ENCODE measurements at places on chromosomes 11 and 22.
A peak's percentile ranks its signal among the peaks of the same experiment; 100 is the strongest.

- no peak for DNase-seq
Observed at GRCh38 chr11:96254087-96254486, 88.9 kb downstream of the MAML2 start.

GRCh38 chr22:45717789-45718188 lies 46.2 kb downstream of the ATXN10 start:
- DNase-seq: peak; percentile 69

DNA sequence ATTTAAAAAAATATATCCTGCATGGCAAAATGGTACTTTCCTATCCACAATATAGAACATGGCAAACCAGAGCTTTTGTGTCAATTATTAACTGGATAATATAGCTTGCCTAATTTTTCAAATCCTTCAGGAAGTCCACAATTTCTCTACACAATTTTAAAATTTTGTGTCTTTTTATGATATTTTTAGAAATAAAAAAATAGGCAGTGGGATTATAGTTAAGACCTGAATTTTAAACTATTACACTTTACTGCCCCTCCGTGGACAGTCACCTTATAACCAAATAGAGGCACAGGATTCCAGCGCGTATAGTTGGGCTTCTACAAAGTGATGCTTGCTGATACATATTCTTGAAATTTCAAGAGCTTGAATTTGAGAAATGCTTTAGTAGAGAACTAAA lies 2.1 kb upstream of the DMC1 start:
- DNase-seq: peak; percentile 80

GRCh38 chr11:43845816-43846215 lies 34.8 kb upstream of the ALKBH3 start:
- DNase-seq: no peak

DNA sequence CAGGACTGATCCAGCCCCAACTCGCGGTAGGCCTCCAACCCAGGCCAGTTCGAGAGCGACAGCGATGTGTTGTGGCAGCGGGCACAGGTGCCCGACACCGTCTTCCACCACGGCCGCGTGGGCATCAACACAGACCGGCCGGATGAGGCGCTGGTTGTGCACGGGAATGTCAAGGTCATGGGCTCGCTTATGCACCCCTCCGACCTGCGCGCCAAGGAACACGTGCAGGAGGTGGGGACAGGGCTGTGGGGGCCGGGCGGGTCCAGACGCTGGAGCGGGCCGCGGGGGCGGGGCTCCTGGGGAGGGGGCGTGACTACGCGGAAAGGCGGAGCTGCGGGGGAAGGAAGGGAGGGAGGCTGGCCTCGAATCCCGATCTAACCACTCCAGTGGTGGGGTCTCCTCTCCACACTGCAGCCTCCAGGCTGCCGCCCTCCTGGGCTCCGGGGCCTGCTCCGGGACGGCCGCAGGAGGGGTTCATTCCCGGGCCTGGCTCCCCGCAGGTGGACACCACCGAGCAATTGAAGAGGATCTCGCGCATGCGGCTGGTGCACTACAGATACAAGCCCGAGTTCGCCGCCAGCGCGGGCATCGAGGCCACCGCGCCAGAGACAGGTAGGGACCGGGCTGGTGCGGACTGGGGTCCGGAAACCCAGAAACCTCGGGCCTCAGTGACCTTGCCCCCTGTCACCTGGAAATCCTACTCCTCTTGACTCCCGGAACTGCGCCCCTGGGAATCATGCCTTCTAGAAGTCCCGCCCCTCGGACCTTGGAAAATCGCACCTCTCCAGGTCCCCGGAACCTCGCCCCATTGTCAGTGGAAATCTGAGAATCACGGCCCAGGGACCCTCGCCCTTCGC lies 14.9 kb downstream of the TMEM258 start:
- no peak for DNase-seq

DNA sequence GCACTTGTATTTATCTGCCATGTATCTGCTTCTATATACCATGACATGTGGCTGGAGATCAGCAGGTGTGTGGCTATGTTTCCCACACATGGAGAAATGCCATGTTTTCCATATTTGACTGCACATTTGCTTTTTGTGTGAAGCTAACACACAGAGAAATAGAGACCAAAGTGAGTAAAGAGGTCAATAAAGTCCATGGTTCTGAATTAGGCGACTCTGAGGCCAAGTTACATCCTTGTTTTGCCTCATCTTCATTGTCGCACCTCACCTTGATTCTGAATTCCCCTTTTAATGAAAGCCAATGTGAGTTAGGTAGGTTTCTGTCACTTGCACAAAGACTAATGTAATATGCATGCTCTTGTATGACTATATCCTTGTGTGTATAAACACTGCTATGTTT lies 194.1 kb downstream of the INSC start:
- no peak for DNase-seq

- DNase-seq: no peak
Observed at GRCh38 chr11:2750101-2750681, 50.4 kb upstream of the KCNQ1OT1 start.

All from RKO (cell line).